ENCODE measurements at places on chromosomes 12 and 14.

GRCh38 chr12:66767536-66767935 is 88.7 kb upstream of the GRIP1 start:
- DNase-seq: no peak

- no peak for DNase-seq
Measured at GRCh38 chr12:102631274-102631673, 150.9 kb upstream of the IGF1 start.

DNA sequence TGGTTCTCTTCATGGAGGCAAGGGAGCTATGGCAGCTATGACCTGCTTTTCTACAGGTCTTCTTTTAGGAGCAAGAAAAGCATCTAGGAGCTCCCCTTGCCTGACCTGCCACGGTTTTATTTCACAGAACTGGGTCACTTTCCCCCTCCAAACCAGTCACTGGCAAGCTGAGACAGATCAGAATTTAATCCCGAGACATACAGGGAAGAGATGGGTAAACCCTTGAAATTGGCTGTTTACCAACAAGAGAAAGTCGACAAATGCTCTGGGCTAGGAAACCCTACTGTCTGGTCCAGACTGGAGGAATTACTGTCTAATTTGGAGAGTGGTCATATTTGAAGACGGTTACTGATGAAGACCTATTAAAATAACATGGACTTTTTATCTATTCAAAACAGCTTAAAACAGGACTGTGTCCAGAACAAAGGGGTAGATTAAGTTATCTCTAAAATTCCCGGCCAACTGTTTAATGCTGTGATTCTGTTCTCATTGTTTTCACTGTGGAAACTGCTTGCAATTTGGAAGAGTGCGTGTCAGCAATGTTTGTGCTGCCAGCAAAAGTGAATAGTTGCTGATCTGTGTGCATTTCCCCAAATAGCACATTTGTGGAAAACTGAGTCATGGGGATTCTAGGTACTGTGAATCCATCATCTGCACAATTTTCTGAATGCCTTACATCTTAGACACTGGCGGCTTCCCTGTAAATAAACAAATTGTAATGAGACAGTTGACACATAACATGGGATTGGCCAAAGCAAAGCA is 73.4 kb upstream of the EEA1 start:
- no peak for DNase-seq

DNA sequence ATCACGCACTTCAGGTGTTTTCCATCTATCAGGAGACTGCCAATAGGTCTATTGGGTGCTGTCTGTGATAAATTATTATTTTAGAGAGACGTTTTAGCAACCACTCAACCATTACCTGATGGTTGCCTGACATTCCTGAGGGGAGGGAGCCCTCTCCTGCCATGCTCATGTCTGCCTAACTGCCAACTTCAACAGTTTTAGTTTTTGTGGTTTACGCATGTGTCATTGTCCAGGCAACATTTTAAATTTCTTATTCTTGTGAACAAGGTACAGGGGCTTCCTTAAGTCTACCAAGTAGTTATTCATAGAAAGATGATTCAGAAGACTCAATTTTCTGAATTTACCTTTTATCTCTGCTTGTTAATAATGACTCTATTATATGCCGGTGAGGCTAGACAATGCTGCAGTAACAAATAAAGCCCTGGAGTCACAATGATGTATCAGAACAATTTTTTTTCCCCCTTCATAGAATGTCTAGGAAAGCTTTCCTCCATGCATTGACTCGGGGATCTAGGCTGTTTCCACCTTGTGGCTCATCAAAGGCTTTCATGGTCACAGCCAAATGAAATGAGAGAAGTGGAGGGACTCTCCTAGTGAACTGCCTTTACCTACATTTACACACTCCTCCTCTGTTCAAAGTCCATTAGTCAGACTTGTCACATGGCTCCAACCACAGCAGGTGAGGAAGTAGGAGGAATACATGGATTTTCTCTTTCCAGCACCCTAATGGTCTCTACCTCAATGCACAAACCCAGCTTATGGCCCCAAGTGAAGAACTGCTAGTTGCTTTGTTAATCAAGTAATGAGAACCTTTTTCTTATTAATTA is 225.8 kb downstream of the CRADD start:
- DNase-seq: no peak

DNA sequence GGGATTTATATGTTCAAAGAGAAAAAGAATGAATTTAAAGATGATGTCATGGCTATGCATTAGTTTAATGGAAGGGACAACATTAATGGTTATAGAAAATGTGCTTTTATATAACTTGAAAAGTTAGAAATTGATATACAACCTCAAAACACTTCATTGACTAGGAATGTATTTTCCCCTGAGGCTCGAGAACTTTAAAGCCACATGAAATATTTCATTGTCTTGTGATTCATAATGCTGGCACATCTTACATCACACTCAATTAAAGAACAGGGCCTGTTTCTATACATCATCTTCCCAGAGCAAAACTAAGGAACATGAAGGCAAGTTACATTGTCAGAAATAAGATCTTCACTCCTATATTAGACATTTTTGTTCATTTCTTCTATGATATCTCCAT is 35.2 kb upstream of the PAWR start:
- DNase-seq: no peak

DNA sequence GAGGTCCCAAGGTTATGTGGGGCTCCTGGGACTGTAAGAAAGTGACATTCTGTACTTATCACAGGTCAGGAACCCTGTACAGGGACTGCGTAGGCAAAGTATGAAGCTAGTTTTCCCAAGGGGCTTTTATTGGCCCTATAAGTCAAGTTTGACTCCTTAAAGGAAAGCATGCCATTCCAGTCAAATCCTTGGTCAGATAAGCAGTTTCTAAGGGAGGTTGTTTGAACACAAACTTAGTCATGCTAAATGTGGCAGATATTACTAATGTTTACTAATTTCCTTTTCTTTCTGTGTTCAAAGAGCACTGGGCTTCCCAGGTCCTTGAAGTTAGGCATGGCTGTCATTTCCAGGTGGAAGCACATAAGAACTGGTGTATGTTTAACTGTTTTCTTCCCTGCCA is 472.4 kb downstream of the ATP23 start:
- DNase-seq: no peak

DNA sequence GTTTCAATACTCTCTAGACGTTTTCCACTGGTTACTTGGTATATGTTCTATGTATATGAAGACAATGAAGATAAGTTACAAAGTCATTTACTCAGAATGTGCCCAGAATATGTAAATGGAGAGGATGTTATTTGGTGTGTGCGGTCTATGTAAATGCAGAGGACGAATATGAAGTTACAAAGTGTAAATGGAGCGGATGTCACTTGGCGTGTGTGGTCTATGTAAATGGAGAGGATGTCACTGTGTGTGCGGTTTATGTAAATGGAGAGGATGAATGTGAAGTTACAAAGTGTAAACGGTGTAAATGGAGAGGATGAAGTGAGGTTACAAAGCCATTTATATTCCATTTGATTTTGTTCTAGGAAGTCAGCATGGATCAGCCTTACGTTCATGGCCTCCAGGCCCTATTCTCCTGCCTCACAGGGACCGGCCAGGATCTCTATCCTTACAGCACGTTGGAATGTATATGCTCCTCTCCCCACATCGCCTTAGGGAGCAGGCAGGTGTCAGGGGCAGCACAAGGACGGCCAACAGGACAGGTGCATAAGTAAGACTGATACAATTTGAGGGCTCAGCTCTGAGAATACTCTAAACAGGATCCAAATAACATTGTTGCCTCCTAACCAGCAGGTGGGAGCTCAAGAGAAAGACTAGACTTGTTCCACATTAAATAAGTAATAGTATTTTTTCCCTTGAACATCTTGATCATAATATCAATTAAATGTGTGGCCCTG is 42.4 kb downstream of the GLRX5 start:
- no peak for DNase-seq

All from GF-D8 (cell line).